Activated gamma-delta T cell treated with anti-CD3 and anti-CD28 coated beads, Interleukin-2, amount 50 U/mL, for 16 hours (primary cell): ENCODE measurements at places on chromosomes 1 and 21.

DNA sequence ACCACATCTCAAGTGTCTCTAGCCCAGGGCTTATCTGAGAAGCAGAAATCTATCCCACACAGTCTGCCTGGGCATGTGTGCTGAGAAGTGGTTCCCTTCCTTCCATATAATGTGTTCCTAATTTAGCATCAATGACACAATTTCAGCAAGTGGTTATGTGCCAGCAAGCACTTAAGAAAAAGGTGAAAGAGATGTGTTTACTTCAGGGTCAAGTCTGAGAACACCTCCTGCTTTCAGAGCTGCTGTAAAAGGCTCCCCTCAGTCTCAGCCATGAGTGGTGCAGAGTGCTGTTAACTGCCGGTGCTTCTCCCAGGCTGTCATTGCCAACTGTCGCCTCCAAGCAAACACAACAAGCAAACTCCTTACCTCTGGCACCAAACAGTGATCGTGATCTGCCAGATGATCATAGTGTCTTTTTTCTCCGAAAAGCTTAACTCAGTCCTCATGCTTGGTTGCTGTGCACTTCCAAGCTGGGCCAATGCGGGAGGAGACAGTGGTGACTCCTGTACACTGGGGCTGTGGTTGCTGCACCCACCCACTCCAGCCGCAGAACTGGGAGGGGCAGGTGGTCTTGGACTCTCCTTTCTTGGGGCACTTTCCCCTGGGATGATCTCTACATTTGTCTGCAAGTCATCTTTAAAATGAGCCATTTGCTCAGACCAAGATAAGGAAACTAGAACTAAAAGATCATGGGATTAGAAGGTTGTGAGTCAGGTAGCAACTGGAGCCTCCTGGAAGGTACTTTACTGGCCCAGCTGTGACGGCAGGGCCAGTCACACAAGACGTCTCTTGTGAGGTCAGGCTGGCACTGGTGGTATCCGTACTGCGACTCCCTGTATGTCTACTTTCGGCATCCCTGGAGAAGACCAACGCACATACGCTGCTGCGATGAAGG lies 32.4 kb downstream of the ATP1A1 start:
- no peak for DNase-seq

DNA sequence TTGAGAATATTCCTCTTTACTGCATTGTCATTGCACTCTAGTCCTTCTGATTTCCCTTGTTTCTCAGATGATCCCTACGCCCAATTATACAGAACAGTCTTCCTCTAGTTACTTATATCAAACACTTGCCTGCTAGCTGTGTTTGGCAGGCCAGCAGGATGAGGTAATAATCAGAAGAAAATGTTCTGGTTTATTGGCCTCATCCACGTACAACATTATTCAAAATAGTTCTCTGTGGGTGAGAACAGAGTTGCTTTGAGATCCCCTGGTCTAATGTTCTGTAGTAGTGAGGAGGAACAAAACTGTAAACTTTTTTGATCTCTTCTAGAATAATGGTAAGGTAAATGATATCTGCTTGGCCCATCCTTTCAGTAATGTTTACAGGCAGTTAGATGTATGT lies 22.3 kb upstream of the C1orf105 start:
- DNase-seq = no peak

DNA sequence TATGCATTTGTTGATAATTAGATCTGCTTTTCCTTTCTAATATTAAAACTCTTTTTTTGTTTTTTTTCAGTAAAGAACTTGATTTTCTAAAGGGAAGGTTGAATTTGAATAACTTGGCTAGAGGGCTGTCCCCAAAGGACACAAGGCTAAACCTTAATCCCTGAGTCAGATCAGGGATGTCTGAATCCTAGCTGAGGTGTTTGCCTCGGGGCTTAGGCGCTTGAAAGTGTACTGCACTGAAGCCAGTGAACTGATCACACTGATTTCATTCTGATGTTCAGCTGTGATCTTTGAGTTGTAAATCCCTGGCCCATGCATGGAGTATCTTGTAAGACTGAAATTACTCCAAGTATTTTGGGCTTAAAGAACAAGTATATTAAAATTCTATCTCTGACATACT lies 42.8 kb downstream of the MTR start:
- DNase-seq = no peak

DNA sequence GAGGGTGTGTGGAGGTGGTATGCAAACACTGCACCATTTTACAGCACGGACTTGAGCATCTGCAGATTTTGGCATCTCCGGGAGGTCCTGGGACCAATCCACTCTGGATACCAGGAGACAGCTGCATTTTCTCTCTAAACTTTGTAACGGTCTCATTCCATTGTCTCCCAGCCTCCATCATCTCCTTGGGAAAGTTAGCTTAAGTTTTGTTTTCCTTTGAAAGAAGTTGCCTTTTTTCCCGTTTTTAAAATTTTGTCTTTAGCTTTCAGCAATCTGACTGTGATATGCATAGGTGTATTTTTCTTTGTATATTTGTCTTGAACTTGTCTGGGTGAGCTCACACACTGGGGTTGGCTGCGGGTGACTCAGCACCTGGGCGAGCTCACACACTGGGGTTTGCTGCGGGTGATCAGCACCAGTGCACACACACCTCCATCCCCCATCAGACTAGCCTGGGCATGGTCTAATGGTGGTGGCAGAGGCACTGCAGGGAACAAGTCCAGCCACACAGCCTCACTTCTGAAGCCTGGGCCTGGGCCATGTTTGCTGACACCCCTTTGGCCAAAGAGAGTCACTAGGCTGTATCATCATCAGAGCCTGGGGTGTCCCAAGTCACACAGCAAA lies 32.1 kb upstream of the COL18A1 start:
- DNase-seq = no peak

GRCh38 chr1:179806333-179806732 lies 63.2 kb downstream of the FAM163A start:
- no peak for DNase-seq

- DNase-seq = no peak
These were observed 12.5 kb downstream of the AGRN start for GRCh38 chr1:1032424-1032823.

DNA sequence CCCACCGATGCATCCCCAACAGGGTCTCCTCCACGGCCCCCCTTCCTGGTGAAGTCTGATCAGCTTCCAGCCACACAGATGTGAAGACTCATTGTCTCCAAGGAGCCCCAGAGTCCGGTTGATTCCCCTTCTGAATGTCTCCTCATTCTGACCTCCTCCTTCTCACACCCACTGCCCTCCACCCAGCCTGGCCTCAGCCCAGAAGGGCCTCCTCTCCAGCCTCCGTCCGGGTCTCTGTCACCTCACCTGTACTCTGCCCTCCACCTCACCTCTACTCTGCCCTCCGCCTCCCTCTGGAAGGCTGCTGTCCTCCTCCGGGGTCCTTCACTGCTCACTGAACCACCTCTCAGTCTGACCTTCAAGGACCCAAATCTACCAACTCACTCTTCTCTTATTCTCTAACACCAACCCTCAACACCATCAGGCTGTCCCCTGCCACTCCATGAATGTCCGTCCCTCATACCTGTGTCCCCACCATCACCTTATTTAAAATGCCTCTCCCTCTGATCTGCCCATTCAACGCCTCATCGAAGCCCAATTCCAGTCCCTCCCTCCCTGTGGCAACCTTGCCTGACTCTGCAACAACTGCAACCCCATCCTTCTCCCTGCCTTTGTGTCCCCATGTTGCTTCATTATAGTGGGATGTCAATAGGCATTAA lies 201.2 kb downstream of the TOMM20 start:
- no peak for DNase-seq

DNA sequence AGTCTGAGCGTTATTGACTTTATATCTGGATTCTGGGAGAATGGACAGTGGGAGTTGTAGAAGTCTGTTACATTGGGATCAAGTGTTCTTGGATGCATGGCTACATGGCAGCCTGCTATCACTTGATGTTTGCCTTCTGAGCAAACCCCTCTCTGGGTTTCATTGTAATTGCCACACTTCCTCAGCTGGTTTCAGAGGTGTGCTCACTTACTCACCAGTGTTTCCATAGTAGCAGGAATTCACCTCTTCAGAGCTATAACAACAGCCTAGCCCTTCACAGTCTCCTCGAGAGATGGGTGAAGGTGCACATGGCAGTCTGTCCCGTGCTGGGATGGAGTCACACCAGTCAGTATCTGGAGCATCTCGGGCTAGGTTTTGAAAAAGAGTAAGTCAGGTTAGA lies 2.6 kb downstream of the ZP4 start:
- no peak for DNase-seq

DNA sequence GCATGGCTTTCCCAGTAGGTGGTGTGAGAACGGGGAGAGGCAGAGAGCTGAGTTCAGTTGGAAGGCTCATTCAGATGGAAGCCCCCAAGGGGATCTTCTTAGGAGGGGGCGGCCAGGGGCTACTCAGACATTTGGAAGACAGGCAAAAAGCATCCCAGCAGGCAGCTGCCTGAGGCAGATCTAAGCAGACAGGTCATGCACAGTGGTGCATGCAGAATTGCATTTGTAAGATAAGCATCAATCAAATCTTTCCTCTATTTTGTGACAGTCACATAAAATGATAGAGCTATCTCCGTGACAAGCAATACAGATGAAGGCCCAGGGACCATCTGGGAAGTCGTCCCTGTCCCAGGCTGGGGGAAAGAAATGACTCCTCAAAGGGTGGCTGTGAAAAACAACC lies 3.8 kb downstream of the RAB3B start:
- DNase-seq = no peak
